Hepatic stellate cell (primary cell): ENCODE measurements at places on chromosomes 1 and 21.

DNA sequence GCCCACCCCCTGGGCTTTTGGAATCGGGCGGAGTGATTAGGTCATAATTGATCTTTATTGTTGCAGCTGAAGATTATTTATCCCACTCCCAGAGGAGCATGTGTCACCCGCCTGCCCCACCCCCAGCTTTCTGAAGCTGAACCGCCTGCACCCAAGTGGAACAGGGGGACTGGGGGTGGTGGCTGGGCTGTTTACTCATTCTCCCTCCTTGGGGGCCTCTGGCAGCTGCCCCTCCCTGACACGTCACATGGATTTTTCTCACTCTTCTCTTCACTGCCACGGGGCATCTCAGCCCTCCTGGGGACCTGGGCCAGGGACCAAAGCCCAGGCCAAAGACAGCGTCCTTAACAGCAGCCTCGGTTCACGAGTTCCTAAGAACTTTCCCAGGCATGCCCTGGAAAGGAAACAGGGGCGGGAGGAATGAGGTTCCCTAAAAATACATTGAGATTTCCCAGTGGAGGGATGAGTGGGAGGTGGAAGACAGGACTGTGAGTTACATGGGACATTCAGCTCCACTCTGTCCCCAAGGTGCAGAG, 31.6 kb upstream of the SOX13 start:
- peak; percentile 44 for DNase-seq

DNA sequence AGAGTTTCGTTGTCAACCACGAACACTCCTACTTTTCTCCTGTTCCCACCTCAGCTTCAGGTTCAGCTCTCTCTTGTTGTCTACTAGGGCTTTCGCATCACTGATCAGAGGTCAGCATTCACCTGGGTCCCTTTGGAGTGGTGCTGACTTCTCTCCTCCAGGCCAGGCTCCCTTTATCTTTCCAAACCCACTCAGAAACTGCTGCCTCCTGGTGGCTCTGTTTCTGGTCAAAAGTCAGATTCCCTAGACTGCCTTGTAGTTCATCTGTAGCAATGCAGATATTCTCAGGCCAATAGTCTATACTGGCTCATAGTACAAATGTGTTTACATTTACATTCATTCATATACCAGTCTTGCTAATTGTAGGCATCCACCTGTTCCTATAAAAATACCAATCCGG, 6.4 kb upstream of the ERI3 start:
- peak; percentile 8 for DNase-seq

- no peak for DNase-seq
Observed at GRCh38 chr21:46199436-46200373, 15.4 kb upstream of the SPATC1L start.

GRCh38 chr1:1218524-1219200, 4.7 kb upstream of the TNFRSF4 start:
- no peak for DNase-seq

DNA sequence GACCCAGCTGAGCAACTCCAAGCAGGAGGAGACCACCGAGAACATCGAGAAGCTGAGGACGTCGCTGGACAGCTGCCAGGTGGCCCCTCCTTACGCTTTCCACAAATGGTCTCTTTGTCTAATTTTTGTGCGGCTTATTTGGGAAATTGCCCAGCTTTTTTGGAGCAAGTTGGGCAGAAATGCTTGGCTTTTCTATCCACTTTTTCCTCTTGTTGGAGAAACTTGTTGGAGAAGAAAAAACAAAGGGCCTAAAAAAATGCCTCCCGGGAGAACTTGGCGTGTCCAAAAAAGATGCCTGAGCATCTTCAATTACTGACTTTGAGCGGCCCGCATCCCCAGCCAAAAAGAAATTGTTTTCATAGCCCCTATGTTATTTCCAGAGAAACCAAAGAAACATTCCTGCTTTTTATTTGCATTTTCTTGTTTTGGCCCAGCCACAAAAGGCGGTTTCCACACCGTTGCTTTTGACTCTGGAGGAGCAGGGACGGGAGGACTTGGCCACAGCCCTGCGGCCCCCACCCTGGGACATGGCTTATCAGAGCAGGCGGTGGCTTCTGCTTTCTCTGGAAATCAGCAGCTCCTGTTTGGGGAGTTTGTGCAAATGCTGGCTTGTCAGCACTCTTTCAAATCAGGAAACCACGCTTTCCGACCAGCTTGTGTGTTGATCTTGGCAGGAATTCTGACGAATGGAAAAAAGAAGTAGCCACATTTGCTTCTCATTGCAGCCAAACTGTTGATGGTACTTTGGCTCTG, 81.2 kb upstream of the EFHD2 start:
- peak; percentile 69 for DNase-seq

GRCh38 chr1:228803421-228803820, 68.1 kb downstream of the RHOU start:
- DNase-seq, result no peak

- peak; percentile 41 for DNase-seq
Observed at GRCh38 chr1:209646558-209646957, 5.7 kb downstream of the LAMB3 start.

- no peak for DNase-seq
Observed at GRCh38 chr21:42674351-42674940, 21.0 kb downstream of the PDE9A start.

GRCh38 chr1:159185121-159185520, 13.7 kb downstream of the CADM3 start:
- DNase-seq, result no peak

GRCh38 chr1:3505161-3505560, 50.7 kb downstream of the ARHGEF16 start:
- DNase-seq, result no peak

DNA sequence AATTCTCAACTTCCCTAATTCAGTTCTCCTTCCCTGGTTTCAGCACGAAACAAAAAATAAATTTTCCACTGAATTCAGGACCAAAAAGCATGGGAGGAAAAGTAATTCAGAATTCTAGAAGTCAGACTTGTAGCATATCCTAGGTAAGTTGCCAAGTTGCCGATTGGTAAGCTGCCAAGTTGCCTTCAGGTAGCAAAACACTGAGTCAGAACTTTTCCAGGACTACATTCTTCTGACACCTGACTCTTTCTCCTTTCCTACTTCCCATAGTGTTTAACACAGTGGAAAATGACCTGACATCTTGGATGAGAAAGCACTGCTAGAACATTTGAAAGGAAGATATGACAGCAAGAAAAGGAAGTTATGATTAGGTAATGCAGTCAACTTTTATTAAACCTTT, 322.8 kb downstream of the SPATA17 start:
- no peak for DNase-seq

DNA sequence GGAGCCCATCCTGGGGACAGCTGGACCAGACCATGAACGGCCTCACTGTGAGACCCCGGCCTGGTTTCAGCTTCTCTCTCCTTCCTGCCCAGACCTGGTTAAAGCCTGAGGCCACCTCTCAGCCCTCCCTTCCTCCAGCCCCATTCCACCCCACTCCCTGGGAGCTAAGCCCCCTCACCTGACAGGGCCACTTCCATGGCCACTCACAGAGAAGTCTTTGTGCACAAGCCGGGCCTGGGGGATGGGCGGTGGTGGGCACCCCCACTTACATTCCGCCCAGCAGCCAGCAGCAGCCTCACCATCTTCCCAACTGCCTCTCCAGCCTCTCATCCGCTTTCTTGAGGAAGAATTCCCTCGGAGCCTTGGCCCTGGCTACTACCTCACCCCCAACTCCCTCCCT, 40.4 kb downstream of the RHBG start:
- no peak for DNase-seq

DNA sequence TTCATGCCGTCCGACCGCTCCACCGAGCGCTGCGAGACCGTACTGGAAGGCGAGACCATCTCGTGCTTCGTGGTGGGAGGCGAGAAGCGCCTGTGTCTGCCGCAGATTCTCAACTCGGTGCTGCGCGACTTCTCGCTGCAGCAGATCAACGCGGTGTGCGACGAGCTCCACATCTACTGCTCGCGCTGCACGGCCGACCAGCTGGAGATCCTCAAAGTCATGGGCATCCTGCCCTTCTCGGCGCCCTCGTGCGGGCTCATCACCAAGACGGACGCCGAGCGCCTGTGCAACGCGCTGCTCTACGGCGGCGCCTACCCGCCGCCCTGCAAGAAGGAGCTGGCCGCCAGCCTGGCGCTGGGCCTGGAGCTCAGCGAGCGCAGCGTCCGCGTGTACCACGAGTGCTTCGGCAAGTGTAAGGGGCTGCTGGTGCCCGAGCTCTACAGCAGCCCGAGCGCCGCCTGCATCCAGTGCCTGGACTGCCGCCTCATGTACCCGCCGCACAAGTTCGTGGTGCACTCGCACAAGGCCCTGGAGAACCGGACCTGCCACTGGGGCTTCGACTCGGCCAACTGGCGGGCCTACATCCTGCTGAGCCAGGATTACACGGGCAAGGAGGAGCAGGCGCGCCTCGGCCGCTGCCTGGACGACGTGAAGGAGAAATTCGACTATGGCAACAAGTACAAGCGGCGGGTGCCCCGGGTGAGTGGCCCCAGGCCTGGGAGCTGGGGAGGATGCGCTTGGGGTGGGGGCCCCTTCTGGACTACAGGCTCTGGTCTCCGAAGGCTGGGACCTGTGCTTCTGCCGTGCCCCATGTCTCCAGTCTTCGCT, 1.1 kb downstream of the SKI start:
- DNase-seq, result peak; percentile 64

DNA sequence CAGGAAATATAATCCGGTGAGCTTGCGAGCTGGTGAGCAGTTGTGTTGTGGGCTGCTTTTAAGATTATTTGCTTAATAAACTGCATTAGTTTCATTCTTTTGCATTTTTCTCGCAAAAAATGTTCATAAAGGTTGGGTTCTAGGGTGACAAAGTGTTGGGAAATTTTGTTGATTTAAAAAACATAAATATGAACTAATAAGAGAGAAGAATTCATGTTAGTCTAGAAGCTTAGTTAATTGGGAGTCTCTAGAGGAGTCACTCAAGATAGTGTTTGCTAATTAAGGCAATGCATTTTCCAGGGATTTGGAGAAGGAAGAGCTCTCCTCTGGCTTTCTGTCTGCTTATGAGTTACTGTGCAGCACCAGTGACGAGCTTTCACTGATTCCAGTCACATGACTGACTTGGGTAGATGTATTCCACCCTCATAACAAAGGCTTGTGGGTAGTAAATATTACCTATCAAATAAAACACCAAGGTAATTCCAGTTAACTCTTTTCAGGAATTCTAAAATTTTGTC, 417.0 kb downstream of the PTBP2 start:
- no peak for DNase-seq

GRCh38 chr1:230879778-230880177, 11.5 kb upstream of the C1orf198 start:
- DNase-seq, result no peak

- DNase-seq, result no peak
Observed at GRCh38 chr1:154353460-154353904, 28.2 kb downstream of the ATP8B2 start.

GRCh38 chr1:231721436-231721835, 94.8 kb downstream of the DISC1 start:
- DNase-seq, result no peak

DNA sequence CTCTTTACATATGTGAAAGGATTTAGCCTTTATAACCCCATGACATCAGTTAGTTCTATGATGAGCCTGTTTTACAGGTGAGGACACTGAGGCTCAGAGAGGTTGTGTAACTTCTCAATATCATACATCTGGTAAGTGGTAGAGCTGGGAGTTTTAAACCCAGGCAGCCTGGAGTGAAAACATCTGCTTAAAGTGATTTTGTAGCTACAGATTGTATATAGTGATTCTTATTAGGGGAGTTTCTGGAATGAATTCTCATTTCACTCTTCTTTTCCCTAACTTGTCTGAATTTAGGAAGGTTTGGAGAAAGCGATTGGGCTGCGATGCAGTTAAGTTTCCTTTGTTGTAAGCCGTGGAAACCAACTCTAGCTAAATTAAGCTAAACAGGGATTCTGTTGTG, 175.6 kb downstream of the CAMTA1 start:
- DNase-seq, result no peak
